Right cardiac atrium (tissue), 5 donors: ENCODE measurements at places on chromosomes 2 and 18. TPM values are rescaled to one million over a fixed set of nuclear protein-coding genes. Genes with fewer than 3 reads are reported as not detected.

The MROH2A gene
- not detected for total RNA-seq

The POTEI gene
- total RNA-seq = 2.9 TPM

DNA sequence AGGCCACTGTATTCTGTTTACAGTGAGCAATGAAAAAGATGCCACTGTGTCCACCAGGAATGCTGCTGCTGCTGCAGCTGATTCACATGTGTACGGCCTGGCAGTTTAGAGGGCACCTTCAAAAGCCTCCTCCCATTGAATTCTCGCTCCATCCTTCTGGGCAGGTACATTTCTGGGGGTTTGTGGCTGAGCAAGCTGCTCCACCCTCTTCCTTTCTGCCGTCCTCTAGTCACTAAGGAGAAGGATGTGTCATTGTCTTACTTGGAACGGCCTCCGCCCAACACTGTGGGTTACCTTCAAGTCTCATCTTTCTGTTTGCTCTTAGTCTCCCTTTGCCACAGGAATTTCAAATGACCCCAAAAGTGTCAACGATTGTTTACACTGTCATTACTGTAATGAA lies 182.0 kb downstream of the ZBTB7C start:
- no peak for DNase-seq

DNA sequence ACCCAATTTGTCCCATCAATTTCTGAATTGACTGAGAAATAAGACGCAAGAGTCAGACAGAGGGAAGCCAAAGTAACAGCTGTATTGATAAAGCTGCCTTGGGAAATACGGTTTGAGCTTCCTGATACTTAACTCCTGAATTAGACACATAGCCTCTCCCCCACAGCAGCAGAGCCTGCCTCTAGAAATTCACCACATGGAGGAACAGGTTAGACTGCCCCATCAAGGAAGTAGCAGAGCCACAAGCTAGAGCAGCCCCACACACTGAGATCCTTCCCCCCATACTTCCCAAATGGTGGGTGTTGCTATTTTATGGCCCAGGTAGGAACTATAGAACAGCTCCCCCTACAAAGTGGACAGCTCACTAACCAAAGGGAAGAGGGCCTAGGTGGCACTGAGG lies 220.0 kb downstream of the SMAD2 start:
- no peak for DNase-seq

The TLX2 gene
- not detected for total RNA-seq

DNA sequence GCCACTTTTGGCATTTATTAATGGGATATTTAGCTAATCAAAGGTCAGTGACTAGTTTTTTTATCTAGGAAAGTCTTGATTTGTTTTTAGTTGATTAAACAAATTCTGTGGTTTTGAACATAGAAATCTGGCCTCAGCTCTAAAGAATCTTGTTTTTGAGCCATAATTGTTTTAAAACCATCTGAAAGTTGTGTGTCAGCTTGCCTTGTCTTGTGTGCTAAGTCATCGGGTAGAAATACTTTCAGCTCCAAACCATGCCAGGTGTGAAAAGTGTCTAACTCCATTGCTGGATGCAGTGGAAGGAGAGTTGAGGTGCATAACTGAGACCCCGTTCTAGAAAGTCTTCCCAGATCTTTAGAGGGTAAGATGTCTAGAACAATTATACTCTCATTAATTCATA lies 22.7 kb downstream of the FARP2 start:
- DNase-seq = no peak

DNA sequence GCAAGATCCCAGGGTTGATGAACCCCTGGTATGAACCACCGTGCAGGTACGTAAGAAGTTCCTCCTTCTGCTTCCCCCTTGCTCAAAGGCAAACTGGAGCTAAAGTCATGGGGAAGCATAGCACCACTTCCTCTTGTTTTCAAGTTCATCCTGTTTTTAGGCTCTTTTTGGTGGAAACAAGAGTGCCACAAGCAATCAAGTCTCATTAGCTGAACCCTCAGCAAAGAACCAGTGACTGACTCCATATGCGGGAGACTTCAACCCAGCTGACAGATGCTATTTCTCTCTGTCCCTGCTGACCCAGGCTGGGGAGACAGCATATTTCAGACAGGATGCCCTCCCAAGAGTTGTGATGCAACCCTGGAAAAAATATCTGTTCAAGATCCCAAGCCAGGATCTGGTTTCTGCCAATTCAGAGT lies 47.7 kb downstream of the BCL2 start:
- DNase-seq = no peak

The IL1A gene
- total RNA-seq = not detected

The ALPG gene
- not detected for total RNA-seq

- DNase-seq = no peak
These were observed 29.2 kb upstream of the OTOF start for GRCh38 chr2:26507088-26507487.

The ZBTB7C gene
- 1.8 TPM for total RNA-seq

DNA sequence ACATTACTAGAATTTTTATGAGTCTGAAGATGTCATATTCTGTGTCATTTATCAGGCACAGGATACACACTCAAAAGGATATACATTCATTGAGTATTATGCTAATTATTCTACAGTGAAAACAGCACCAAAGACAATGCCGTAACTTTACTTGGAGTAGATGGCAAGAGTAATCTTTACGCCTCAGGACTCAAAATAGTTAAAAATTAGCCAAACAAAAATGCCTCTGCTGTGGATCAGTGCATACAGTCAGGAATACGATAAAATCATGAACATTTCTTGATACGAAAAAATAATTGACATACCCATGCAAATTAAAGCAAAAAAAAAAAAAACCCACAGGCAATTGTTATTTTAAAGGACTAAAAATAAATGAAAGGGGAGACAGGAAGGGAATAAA lies 129.7 kb downstream of the NETO1 start:
- no peak for DNase-seq

- DNase-seq = no peak
These were observed 353.6 kb upstream of the ID2 start for GRCh38 chr2:8328217-8328616.

- DNase-seq = no peak
These were observed 2.2 kb downstream of the DNER start for GRCh38 chr2:229712136-229712535.

The BBS5 gene
- total RNA-seq = 8.3 TPM

The HOXD10 gene
- not detected for total RNA-seq
